ENCODE measurements at places on chromosomes 4 and X.
A peak's percentile ranks its signal among the peaks of the same experiment; 100 is the strongest.

GRCh38 chr4:1239950-1240307, 9.0 kb downstream of the CTBP1 start:
- no peak for DNase-seq

GRCh38 chrX:45771560-45772340, 571.1 kb upstream of the DIPK2B start:
- DNase-seq, result no peak

DNA sequence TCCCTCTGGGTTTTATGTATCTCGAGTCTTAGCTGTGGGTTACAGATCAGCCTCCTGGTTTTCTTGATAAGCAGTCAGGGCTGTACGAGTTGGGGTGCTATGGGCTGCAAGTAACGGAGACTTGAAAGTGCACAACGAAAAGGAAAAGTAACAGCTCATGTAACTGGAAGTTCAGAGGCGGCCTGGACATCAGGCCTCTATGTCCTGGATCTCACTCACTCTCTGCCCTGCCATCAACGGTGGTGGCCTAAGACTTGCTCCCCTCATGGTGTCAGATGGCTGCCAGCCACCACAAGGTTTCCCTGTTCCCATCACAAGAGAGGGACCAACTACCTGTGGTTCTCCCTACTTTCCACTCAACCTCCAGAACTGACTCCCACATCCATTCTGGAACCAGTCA, 4.8 kb downstream of the PPP2R2C start:
- no peak for DNase-seq

GRCh38 chr4:124155239-124155638, 557.3 kb downstream of the ANKRD50 start:
- no peak for DNase-seq

DNA sequence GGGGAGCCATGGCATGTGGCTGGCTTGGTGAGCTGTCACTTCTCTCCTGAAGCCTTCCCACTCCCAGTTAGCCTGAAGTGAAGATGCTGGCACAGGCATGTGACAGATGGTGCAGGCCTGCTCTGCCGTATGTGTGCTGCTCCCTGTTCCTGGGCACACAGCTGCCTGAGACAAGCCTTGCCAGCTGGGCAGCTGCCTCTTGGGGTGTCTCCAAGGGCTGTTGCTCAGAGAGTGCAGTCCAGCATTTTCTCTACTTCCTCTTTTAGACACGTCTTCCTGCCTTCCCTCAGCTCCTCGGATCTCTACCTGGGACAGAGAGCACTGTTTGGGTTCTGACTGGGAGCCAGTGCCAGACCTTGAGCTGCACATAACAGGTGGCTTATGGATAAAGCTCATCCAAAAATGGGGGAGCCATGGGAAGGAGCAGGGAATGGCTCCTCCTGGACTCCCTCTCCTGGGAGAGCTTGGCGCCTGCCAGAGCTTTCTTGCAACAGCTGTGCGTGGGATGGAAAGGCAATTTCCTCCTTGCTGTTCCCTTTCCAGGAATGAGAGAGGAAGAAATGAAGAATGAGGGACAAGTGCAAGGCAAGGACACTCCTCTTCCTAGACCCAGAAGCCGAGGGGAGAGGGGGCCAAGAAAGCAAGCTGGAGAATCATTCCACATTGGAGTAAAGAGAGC, 132.9 kb downstream of the MSL3 start:
- DNase-seq, result peak; percentile 31

DNA sequence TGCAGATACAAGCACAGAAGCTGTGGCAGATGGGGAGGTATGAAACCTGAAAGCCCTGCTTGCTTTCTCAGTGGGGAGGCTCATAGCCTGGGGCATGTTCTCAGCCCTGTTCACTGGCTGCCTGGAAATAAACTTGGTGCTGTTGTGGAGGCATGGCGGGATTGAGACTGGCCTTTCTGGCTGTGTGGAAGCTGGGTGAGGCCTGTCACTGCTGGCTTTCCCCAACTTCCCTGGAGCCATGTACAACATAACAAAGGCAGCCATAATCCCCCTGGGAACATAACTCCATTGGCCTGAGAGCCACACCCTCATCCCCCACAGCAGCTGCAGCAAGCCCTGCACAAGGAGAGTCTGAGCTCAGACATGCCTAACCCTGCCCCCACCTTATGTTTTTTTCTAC, 237.7 kb upstream of the TLL1 start:
- no peak for DNase-seq

DNA sequence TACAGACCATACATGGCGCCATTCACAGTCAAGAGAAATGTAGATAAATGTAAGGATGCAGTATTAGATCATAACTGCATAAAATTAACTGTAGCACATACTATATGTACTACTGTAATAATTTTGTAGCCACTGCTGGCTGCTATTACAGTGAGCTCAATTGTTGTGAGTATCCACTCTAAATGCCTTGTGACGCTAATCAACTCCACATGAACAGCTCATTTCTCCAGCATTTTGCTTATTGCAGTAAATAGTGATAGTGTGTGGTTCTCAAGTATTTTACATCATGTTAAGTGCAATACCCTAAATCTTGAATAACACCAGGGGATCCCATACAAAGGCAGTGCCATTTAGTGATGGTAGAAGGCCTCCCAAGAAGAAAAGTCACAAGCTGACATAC, 21.2 kb downstream of the FGFBP1 start:
- DNase-seq, result no peak

- no peak for DNase-seq
Observed at GRCh38 chr4:162683659-162684370, 482.9 kb downstream of the NAF1 start.

DNA sequence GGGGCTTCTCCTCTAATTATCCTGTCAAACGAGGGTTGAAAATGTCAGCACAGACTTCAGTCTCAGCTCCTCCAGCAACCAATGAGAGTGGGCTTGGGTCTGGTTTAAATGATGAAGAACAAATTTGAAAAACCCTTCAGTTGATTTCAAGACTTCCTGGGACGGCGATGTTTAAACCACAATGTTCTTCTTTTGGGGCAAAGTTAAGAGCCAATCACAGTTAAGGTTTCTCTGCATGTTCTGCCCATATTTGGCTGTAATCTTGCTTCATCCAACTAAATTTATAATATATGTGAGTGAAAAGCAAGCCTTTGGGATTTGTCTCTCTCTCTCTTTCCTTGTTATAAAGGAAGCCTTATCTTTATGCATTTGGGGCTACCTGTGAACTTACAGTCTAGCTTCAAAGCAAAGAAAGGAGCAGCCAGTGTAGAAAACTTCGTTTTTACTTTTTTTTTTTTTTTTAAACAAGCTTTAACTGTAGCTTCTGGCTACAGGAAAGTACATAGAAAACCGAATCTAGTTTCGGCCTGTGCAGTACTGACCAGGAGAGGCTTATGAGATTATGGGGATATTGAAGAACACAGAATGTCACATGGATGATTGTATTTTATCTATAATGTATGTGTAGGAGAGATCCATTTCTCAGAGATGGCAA, 46.8 kb upstream of the FAM9C start:
- peak; percentile 82 for DNase-seq

All from GF-D8 (cell line).